ENCODE measurements at places on chromosomes 2 and 18.

DNA sequence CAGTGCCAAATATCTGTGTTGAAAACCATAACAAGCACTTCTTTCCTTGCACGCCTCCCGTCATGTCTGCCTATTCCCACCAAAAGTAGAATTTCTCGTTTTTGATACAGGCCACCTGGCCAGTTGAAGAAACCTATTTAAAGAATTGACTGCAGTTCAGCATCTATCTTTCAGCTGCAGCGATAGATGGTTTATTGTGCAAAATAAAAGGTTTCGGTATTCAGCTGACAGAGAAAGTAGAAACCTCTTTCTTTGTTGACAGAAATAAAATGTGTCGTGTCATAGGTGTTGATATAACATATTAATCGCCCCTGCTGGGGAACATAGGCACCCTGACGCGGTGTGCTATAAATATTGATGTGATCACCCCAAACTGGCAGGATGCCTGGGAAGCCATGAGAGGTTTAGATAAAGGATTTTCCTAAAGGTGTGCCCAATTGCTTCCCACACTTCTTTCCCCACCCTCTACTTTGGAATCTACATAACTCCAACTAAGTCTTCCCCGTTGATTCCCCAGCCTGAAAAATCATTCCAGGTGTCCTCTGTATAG, 570.4 kb downstream of the CCDC85A start:
- DNase-seq = no peak

DNA sequence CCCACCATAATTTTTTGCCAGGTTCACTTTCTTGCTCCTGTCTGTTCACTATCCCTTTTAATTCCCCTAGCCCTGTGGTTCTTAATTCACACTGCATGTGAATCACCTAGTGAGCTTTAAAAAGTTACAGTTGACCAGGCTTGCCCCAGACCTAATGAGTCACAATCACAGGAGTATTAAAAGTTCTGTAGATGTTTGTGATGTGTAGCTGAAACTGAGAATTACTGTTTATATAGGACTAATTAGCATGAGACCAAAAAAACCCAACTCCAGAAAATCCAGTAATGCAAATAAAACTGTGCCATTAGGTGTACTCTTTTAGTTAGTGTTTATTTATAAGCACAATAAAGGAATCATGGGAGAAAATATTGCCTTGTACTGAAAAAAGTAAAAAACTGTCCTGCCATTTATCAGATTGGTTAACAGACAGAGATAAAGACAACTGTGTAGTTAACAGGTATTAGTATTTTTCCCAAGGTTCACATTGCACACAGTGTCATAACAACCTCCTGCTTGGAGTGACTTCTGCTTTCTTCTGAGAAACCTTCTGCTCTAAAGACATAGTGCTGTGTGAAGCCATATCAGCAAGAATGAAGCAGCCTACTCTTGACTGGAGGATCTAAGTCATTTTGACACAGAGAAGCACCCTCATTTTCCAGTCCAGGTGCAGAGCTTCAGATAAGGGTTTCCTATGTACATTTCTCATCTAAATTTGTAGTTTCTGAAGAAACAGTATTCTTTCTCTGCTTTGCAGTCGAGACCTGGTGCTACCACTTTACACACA, 39.0 kb downstream of the VAPA start:
- DNase-seq = no peak

GRCh38 chr18:12238826-12239225, 15.3 kb upstream of the CIDEA start:
- no peak for DNase-seq

DNA sequence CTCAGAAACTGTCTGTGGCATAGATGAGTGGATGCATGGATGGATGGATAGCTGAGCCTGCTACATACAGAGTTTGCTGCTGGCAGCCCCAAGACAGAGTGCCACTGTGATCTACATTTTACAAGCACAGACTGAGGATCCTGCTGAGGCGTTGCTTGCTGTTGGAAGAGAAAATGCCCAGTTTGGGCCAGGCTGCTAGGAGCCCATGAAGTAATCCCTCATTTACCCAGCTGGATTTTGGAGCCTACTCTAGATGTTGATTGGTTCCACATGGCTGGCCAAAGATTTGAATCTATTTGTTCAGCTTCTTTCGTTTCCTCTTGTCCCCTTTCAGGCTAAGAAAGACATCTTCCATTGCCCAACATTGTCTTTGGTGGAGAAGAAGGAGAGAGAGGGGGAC, 261.3 kb downstream of the CLIP4 start:
- DNase-seq = no peak

- no peak for DNase-seq
These were observed 60.9 kb downstream of the ATF2 start for GRCh38 chr2:175107146-175107545.

DNA sequence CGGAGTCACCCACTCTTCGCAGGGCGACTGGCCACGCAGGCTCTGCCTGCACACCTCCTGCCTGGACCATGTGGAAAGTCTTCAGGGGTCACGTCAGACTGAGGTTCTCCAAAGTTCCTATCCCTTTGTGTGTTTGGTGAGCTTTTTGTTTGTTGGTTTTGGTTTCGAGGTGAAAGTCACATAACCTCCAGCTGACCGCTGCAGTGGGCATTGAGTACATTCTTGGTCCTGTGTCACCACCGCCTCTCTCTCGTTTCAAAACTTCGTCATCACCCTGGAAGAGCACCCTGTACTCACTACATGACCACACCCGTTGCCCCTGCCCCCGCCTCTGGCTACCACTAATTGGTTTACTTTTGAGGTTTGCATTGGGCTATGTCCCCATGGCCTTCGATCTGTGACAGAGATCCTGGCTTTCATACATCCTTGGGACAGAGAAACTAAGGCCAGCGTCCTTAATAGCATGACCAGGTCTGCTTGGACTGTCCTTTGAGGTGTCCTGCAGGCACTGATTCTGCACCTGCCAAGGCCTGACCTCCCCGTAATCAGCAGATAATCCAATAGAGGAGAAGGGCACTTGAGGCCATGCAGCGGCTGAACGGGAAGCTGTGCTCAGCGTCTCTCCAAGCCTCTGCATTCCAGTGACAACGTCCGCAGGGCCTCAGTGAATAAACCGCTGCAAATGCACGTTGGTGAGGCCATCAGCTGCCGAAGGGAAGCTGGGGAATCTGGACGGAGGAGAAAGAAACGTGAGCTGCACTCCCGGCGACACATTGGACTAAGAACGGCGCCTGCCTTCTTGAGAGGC, 46.8 kb downstream of the SH3BP4 start:
- DNase-seq = no peak

DNA sequence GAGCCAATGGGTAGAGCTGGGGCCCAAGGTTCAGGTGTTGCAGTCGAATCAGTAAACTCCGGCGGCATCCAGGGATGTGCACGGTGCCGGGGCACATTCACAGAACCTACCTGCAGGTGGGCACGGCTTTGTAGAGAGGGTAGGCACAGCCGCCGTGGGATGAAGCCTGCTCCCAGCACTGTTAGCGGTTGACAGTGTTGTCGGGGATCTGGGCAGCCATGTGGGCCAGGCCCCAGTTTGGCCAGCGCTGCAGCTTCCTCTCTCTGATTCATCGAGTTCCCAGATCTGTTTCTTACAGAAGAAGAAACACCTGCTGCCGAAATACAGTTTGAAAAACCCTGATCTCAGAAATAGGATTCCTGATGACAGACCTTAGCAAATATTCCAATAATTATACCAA, 274.8 kb downstream of the AGAP1 start:
- no peak for DNase-seq

- no peak for DNase-seq
These were observed 40.1 kb downstream of the CDC42EP3 start for GRCh38 chr2:37631292-37631691.

DNA sequence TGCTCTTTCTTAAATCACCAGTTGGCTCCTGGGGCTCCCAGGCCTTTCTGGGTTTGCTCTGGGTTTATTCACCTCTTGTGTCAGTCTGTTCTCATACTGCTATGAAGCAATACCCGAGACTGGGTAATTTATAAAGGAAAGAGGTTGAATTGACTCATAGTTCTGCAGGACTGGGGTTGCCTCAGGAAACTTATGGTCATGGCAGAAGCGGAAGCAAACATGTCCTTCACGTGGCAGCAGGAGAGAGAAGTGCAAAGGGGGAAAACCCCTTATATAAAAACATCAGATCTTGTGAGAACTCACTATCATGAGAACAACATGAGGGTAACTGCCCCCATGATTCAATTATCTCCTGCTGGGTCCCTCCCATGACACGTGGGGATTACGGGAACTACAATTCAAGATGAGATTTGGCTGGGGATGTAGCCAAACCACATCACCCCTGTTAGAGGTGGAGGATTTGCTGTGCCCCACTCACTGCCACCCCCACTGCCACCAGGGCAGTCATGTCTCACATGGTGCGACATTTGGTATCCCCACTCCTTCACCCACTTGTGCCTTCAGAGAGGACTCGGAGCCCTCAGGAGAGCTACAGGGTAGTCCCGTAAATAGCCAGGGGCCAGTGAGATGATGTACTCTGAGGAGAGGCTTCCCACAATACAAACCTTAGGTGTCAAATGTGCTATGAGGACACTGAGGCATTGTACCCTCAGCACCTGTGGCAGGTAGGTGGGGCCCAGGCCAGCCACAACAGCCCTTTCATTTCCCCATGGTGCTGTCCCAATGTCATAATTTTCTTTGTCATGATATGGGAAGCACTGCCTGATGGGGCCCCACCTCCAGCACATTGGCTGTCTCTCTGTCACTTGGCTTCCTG, 35.7 kb downstream of the CDC42EP3 start:
- peak; percentile 67 for DNase-seq

DNA sequence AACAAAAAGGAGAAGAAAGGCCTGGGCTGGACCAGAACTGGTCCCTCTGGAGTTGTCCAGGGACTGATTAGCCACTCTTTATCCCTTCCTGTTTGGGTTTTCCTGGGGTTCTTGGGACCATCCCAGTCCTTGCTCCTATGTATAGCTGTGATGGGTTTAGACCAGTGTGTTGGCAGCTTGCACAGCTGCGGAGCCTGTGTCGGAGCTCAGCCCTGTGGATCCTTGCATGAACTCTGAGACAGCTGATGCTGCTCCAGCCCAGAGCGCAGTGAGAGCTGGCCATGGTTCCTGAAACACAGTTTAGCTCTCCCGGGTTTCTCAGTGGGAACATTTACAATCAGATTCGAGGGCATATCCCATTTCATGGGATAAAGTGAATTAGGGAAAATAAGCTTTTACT, 16.9 kb downstream of the IMPA2 start:
- DNase-seq = no peak

DNA sequence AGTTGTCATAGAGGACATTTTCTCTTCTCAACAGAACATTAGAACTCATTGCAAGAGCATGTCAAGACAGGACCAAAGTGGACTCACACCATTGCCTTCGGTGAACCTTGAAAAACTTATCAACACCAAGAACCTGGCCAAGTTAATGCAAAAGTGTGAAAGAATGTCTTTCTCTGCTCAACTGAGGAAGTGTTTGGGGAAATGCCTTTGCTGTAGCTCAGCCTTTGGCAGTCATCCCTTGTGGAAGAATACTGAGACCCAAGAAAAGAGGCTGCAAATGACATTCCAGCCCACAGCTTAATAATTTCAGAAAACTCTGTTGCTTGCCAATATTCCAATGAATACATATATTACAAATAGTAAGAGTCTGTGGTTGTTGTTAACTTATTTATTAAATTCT, 728.8 kb upstream of the PIK3C3 start:
- DNase-seq = peak; percentile 18

DNA sequence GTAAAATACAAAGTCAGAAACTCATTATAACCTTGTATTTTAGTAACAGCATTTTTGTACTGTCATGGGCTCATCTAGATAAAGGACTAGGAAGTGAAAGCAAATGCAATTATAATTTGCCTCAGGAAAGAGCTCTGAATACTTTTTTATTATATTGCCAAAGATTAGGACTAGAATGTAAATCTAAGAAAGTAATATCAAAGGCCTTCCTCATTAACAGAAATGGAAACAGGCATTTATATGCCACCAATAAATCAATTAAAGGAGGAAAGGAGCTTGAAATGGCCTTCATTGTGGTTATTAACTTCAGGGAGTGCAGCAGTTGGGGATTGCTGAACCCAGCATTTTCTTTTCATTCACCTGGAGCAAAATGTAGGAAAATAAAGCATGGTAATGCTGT, 39.6 kb downstream of the DTNA start:
- no peak for DNase-seq

GRCh38 chr2:229235131-229235914, 35.8 kb downstream of the PID1 start:
- no peak for DNase-seq

DNA sequence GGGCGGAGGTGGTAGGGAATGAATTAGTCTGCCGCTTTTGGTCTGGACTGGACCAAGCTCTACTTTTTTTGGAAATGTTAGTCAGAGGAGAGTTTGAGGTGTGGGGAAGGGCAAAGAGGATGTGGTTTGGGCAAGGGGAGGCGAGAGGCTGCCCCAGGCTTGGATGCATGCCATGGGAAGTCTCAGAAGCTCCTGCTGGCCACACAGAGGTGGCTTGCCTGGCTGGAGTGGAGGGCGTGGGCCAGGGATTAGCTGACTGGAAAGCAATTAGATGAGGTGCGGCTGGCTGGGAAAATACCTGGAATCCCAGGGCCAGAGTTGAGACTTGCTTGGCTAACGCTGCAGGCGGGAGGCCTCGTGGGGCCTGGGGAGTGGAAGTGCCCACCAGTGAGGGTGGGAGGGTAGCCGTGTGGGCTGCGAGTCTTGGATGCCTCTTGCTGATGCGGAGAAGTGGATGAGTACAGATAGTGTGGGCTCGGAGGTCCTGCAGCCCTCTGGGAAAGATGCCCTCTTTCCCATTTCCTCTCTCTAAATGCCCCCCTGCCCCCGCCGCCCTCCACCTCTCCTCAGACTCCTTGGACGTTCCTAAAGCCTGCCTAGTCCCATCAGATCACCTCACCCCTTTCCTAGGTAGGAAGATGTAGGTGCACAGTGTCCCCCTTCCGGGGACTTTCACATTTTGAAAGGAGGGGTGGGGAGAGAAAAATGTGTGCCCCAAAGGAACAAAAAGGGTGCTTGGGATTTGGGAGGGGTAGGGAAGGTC, 117.6 kb downstream of the SMAD7 start:
- DNase-seq = no peak

DNA sequence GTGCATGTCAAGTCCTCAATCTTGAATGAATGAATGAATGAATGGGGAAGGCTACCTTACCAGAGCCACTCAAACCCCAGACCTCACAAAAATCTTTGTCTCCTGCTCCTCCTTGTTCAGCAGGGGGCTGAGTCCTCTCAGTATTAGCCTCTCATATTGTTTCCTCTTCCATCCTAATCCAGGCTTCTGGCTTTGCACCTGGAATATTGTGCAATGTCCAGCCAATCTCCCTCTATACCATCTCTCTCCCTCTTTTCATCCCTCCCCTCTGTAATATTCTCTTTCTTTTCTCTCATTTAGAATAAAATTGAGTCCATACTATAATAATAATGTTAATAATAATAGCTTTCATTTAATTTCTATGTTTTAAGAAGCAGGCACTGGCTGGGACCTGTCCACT, 34.3 kb downstream of the ARHGAP25 start:
- no peak for DNase-seq

GRCh38 chr18:54736981-54737380, 91.3 kb upstream of the RAB27B start:
- DNase-seq = no peak

DNA sequence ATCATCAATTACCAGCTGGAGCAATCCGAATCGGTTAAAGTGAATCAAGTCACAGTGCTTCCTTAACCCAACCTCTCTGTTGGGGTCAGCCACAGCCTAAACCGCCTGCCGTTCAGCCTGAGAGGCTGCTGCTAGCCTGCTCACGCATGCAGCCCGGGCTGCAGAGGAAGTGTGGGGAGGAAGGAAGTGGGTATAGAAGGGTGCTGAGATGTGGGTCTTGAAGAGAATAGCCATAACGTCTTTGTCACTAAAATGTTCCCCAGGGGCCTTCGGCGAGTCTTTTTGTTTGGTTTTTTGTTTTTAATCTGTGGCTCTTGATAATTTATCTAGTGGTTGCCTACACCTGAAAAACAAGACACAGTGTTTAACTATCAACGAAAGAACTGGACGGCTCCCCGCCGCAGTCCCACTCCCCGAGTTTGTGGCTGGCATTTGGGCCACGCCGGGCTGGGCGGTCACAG, 496 bp upstream of the ITGA4 start:
- no peak for DNase-seq
